Esophagus squamous epithelium (tissue), 5 donors: ENCODE measurements at places on chromosomes 16 and 17.

DNA sequence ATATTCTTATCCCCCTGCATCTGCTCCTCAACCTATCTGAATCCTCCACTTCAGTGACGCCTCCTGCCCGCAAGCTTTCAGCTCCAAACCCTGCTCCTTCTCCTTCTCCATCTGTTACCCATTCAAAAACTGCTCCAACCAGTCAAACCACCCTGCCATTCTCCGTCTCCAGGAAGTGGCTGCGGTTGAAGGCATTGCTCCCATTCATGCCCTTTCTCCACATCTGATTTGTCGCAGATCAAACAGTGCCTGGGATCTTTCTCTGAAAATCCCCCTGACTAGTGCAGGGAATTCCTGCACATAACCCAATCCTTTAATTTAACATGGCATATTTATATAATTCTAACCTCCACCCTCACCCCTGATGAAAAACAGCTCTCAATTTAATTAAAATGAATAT lies 56.3 kb downstream of the SLFN5 start:
- H3K27ac ChIP-seq = no peak overlapping the region
- no peaks in the 10 kb centered on the region for H3K36me3 ChIP-seq
- DNase-seq = no peak
- H3K4me1 ChIP-seq = peaks cover 6% of the 10 kb centered on the region

DNA sequence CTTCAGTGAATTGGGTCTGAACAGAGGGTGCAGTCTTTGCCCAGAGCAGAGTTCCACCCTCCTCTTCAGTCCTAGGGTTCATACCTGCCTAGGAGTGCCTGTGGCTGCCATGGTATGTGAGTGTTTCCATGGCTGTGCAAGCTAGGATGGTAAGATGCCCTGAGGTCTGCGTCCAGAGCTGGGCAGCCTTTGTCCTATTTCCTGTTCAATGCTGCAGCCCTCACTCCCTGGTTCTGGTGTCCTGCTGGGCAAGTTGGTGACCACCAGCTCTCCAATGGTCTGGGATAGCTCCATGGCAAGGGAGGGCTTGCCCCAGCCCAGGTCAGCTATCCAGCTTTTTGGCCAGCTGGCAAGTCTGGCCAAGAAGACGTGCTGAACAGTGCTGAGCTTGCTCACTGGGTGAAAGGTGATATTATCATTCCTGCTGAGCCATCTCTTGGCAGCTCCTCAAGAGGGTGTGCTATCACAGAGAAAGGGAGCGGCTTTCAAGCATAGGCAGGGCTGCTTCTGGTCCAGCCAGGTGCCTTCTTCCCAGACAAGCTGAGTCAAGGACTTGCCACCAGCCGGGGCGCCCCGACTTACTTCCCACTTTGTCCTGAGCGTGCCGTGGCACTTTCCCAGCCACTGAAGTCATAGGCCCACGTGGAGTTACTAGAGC lies 13.0 kb upstream of the NFATC3 start:
- H3K4me3 ChIP-seq = no peak overlapping the region
- H3K4me1 ChIP-seq = peaks cover 25% of the 10 kb centered on the region
- peak overlapping the region; percentile 12 for H3K27ac ChIP-seq
- DNase-seq = no peak
- no peaks in the 10 kb centered on the region for H3K27me3 ChIP-seq
- H3K36me3 ChIP-seq = peaks cover 10% of the 10 kb centered on the region

DNA sequence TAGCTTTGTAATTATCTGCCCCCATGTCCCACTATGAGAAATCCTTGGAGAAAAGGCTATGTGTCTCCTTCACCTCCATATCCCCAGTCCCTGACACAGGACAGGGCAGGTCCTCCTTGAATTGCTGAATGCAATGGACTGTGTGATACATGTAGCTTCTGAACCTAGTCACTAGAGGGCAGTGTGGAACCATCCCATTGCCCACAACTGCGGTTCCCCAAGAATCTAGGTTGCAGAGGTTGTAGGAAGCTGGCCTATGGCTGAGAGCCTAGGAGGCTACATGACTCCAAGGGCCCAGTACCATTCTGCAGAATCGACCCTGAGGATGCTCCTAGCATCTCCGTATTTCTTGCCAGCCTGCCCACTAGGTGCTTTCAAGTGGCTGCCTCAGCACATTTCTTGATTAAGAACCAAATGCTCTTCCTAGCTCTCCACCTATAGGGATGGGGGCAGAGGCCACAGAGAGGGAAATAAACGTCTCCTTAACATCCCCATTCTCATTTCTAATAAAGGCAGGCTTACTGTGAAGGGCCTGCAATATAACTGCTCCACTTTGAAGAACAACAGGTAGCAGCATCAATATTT lies 394.0 kb downstream of the CA10 start:
- no peak for DNase-seq
- no peaks in the 10 kb centered on the region for H3K4me1 ChIP-seq
- H3K4me3 ChIP-seq = no peak overlapping the region
- no peak overlapping the region for H3K27ac ChIP-seq
- H3K27me3 ChIP-seq = no peaks in the 10 kb centered on the region

GRCh38 chr17:37466471-37466870 lies 23.2 kb upstream of the DUSP14 start:
- peak overlapping the region; percentile 65 for H3K27ac ChIP-seq
- no peak for DNase-seq
- H3K36me3 ChIP-seq = peaks cover 5% of the 10 kb centered on the region
- no peaks in the 10 kb centered on the region for H3K27me3 ChIP-seq
- H3K4me3 ChIP-seq = no peak overlapping the region

DNA sequence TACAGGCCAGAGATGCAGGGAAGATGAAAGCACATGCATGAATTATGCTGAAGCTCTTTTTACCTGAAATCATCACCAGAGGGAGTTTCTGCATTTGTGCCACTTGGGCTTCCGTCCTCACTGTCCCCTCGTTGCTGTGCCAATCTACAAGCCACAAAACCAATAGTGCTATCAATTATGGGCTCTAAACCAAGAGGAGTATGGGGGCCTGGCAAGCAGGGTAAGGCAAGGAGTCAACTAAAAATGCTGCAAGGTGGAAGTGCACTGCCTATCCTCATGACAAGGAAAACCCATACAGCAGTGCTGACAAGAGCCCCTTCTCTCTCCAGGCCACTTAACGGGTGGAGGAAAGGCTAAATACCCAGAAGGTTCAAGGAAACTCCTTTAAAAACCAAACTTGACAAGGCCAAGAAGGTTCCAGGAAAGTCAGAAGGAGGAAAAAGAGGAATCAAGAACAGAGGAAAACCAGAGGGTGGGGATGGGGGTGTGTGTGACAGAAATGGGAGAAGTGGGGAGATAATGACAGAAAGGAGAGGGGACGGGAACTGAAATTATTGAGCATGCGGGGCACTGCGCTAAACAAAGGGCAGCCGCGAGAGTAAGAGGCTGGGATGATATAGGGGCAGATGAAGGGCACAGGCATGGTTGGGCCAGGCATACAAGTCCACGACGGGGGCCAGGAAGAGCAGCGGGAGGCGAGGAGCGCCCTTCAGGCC lies 674 bp downstream of the C17orf75 start:
- H3K27me3 ChIP-seq = no peaks in the 10 kb centered on the region
- H3K4me1 ChIP-seq = peaks cover 8% of the 10 kb centered on the region
- peak overlapping the region; percentile 91 for H3K27ac ChIP-seq

DNA sequence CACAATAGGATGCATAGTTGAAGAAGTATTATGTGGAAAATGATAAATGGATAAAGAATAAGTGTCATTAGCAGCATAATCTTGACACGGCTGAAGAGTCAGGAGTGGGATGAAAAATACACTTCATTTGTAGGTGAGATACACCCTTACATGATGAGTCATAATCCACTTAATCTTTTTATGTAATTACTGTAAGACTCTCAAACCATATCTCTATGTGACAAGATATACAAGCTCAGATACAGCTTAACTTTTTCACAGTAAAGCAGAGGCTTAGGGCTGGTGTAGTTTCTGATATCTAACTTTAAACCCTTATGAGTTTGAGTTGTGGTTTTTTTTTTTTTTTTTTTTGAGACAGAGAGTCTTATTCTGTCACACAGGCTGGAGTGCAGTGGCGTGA lies 101.2 kb downstream of the FTO start:
- DNase-seq = no peak
- H3K27ac ChIP-seq = no peak overlapping the region
- no peaks in the 10 kb centered on the region for H3K36me3 ChIP-seq
- no peaks in the 10 kb centered on the region for H3K27me3 ChIP-seq
- H3K4me3 ChIP-seq = no peak overlapping the region

DNA sequence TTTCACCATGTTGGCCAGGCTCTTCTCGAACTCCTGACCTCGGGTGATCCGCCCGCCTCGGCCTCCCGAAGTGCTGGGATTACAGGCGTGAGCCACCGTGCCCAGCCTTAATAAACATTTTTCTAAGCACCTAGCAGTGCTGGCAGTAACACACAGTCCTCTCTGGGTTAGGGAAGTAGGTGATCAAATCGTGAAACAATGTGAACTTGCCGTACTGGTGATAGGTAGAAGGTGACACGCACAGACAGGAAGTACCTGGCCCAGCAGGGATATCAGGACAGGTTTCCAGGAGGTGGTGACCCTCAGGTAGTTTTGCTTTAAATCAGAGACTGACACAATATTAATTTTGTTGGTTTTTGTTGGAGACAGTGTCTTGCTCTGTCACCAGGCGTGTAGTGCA lies 4.5 kb downstream of the PLD2 start:
- no peak overlapping the region for H3K4me3 ChIP-seq
- peaks cover 30% of the 10 kb centered on the region for H3K36me3 ChIP-seq
- H3K4me1 ChIP-seq = peaks cover 50% of the 10 kb centered on the region
- no peak overlapping the region for H3K27ac ChIP-seq
- no peak for DNase-seq
- no peaks in the 10 kb centered on the region for H3K27me3 ChIP-seq

DNA sequence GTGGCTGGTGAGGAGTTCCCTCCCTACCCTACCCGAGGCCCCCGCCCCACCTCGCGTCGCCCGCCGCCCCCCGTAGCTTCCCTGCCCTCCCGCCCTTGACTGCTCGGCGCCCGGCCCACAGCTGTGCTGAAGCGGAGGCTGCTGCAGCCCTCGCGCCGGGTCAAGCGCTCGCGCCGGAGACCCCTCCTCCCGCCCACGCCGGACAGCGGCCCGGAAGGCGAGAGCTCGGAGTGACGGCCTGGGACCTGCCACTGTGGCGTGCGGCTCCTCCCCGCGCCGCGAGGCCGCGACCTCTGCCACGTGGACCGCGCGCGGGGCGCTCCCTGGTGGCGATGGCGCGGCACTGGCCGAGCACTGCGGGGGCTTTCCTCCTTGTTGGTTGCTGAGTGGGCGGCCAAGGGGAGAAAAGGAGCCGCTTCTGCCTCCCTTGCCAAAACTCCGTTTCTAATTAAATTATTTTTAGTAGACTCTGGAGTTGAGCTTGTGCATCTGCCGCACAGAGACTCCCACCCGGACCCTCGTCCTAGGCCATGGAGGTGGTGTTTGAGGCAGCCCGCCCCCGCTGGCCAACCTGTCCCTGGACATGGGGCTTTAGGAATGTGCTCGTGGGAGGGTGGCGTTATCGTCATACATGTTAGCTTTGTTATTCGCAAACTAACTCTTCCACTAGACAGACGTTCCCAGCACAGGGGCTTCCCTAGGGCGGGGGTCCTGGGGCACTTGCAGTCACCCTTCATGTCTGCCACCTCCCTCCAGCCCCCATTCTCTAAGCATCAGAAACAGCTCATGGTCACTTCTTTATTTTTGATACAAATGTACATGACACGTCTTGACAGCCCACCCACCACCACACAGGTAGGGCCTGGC lies 4.4 kb downstream of the TP53I13 start:
- peak overlapping the region; percentile 41 for H3K4me3 ChIP-seq
- peaks cover 64% of the 10 kb centered on the region for H3K4me1 ChIP-seq
- no peaks in the 10 kb centered on the region for H3K27me3 ChIP-seq
- peaks cover 33% of the 10 kb centered on the region for H3K36me3 ChIP-seq
- DNase-seq = no peak

- no peaks in the 10 kb centered on the region for H3K36me3 ChIP-seq
- no peak overlapping the region for H3K4me3 ChIP-seq
- H3K27me3 ChIP-seq = no peaks in the 10 kb centered on the region
- H3K4me1 ChIP-seq = no peaks in the 10 kb centered on the region
- H3K27ac ChIP-seq = no peak overlapping the region
These were observed 533.7 kb downstream of the HAPSTR1 start for GRCh38 chr16:9625122-9625521.

- H3K4me1 ChIP-seq = peaks cover 9% of the 10 kb centered on the region
- no peaks in the 10 kb centered on the region for H3K36me3 ChIP-seq
- no peaks in the 10 kb centered on the region for H3K27me3 ChIP-seq
- DNase-seq = no peak
- no peak overlapping the region for H3K27ac ChIP-seq
These were observed 11.8 kb upstream of the FAM171A2 start for GRCh38 chr17:44375196-44376017.

DNA sequence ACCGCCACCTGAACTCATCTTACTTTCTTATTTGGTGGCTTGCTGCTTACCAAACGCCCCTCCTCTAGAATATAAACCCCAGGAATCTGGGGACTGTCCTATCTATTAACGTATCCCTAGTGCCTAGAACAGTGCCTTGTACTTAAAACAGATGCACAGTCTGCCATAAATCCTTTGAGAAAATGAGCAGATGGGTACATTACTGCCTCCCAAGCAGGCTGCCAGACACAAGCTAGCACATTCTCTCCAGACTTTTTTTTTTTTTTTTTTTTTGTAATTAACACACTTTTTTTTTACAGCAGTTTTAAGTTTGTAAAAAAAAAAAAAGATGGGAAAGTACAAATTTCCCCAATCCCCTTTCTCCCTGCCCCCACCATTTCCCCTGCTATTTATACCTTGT lies 57.3 kb upstream of the RPL38 start:
- peaks cover 38% of the 10 kb centered on the region for H3K27me3 ChIP-seq
- H3K4me3 ChIP-seq = no peak overlapping the region
- no peak for DNase-seq
- H3K36me3 ChIP-seq = no peaks in the 10 kb centered on the region
- H3K4me1 ChIP-seq = no peaks in the 10 kb centered on the region

GRCh38 chr16:31713945-31714902 lies 159.4 kb upstream of the ZNF267 start:
- H3K4me1 ChIP-seq = peaks cover 5% of the 10 kb centered on the region
- DNase-seq = no peak
- peak overlapping the region; percentile 97 for H3K27ac ChIP-seq

- no peak overlapping the region for H3K4me3 ChIP-seq
- peaks cover 38% of the 10 kb centered on the region for H3K27me3 ChIP-seq
- no peak overlapping the region for H3K27ac ChIP-seq
- peaks cover 34% of the 10 kb centered on the region for H3K4me1 ChIP-seq
These were observed 642 bp upstream of the NEUROD2 start for GRCh38 chr17:39608142-39608981.

DNA sequence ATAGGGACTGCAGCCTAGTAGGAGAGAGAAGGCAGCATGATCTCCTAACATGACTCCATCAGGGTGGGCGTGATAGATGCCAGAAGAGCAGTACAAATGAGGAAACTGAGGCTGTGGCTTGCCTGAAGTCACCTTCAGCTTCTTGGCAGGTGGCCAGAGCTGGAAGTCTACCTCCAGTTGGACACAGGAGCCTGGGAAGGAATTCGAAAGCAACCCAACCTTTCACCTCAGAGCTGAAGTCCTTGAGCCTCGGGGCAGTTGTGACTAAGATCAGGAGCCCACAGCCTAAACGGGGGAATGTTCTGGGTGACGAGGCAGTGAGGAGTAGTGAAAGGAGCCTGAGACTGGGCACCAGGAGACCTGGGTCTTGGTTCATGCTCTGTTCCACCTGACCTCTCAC lies 9.4 kb upstream of the SLC52A1 start:
- no peaks in the 10 kb centered on the region for H3K36me3 ChIP-seq
- no peak overlapping the region for H3K27ac ChIP-seq
- no peaks in the 10 kb centered on the region for H3K4me1 ChIP-seq
- DNase-seq = no peak
